ENCODE measurements at places on chromosomes 11 and 22.

GRCh38 chr11:46338988-46339666, 8.1 kb upstream of the DGKZ start:
- no peak for DNase-seq

- no peak for DNase-seq
Measured at GRCh38 chr11:104487046-104487806, 323.3 kb upstream of the PDGFD start.

GRCh38 chr11:26974069-26974783, 19.7 kb upstream of the FIBIN start:
- DNase-seq: no peak

DNA sequence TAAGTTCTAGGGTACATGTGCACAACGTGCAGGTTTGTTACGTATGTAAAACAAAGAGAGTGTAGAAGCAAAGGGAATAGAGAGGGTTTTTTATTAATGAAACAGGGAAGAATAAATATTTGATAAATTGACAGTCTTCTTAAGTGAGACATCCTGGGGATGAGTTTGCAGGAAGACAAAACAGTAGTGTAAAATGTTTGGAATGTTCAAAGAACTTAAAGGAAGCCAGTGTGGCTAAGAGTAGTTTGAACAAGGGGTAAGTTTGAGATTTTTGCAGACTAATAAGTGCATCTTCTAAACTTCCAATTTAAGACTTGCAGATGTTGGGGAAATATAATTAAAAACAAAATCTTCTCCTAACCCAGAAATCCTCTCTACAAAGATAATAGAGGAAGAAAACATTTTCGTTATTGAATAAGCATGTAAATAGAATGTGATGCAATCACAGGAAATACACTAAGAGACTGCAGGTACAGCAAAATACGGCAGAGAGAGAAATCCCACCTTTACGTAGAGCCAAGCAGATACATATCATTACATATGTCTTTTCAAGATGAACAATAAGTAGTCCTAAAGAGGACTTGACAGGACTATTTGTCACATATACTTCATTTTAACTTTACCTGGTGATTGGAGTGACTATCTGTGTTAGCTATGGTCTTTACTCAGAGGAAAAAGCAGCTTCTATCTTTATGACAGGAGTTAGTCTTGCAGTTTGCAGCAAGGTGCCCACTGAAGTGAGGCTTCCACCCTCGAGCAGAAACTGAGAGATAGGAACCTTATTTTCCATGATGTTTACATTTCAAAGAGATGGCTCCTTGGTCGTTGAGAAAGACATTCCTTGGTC, 402.1 kb downstream of the CNTN5 start:
- DNase-seq: no peak

- no peak for DNase-seq
Measured at GRCh38 chr11:46069595-46069994, 51.7 kb downstream of the PHF21A start.

GRCh38 chr11:9150926-9151325, 59.5 kb upstream of the SCUBE2 start:
- no peak for DNase-seq

DNA sequence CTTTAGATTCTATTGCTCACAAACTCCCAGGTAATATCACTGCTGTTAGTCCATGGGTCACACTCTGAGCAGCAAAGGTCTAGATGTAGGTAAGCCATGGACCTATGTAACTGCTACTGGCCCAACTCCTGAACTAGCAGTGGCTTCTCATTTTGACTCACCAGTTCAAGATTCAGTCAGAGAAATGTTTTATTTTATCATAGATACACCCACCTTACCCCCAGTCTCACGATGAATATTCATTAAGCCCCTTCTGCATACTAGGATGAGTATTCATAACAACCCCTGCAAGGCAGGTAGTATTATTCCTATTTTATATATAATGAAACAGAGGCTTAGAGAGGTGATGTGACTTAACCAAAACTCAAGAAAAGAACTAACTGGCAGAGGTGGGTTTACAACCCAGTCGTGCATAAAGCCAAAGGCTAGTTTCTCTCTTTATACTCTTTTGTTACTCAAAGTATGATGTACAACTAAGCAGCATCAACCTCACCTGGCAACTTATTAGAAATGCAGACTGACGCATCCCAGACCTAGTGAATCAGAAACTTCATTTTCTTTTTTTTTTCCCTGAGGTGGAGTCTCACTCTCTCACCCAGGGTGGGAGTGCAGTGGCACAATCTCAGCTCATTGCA, 957.6 kb upstream of the CCDC90B start:
- no peak for DNase-seq

GRCh38 chr22:28243539-28243938, 324.5 kb upstream of the PITPNB start:
- DNase-seq: no peak

GRCh38 chr11:8347978-8348377, 84.3 kb upstream of the LMO1 start:
- no peak for DNase-seq

- no peak for DNase-seq
Measured at GRCh38 chr22:36135306-36135980, 25.1 kb downstream of the APOL3 start.

GRCh38 chr11:35398881-35399280, 20.5 kb downstream of the SLC1A2 start:
- DNase-seq: no peak

DNA sequence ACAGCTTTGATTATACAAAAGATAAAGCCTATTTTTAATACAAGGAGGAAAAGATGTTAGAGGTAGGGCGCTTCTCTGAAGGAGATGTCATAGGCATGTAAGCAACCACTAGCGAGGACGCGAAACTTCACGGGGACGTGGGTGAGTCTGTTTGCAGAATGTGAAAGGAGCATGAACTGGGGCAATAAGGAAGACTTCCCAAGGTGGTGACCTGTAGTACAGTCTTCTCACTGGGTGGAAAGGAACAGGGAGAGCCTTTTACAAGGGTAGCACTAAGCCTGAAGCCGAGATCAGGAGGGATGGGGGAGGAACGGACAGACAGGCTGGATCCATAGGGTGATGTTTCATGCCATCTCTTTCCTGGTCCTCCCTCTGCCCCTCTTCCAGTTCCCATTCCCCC, 10.0 kb upstream of the MICAL2 start:
- no peak for DNase-seq

- DNase-seq: no peak
Measured at GRCh38 chr11:45267652-45268299, 18.4 kb downstream of the SYT13 start.

DNA sequence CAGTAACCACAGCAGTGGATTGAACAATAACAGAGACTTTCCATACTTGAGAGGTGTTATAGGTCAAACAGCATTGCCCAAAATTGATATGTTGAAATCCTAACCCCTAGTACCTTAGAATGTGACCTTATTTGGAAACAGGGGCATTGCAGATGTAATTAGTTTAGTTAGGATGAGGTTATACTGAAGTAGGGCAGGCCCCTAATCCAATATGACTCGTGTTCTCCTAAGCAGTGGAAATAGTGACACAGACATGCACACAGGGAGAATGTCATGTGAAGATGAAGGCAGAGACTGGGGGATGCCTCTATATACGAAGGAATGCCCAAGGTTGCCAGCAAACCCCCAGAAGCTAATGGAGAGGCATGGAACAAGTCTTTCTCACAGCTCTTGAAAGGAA, 270.5 kb downstream of the TENM4 start:
- no peak for DNase-seq

GRCh38 chr11:78189851-78190250, 1.1 kb downstream of the USP35 start:
- DNase-seq: no peak

GRCh38 chr22:48234011-48234410, 1471.6 kb downstream of the TBC1D22A start:
- DNase-seq: no peak

GRCh38 chr11:124402326-124402922, 3.6 kb upstream of the OR8B3 start:
- DNase-seq: peak; percentile 77

- DNase-seq: no peak
Measured at GRCh38 chr11:122077459-122077858, 38.6 kb downstream of the BLID start.

DNA sequence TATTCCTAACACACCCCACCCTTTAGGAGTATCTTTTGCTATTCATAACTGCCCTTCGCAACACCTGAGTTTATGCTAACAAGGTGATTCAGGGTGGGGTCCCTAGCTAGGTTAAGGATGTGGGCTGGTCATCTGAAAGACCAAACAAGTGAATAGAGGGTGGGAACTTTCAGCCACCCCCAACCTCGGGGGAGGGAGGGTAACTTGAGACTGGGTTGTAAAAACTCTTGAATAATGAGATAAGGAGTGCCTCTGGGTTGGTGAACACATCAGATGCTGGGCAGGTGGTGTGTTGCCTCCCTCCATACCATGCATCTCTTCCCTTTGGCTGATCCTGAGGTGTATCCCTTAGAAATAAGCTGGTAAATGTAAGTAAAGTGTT, 111.5 kb downstream of the SWAP70 start:
- no peak for DNase-seq

- DNase-seq: no peak
Measured at GRCh38 chr11:36030731-36031281, 86.9 kb downstream of the LDLRAD3 start.

DNA sequence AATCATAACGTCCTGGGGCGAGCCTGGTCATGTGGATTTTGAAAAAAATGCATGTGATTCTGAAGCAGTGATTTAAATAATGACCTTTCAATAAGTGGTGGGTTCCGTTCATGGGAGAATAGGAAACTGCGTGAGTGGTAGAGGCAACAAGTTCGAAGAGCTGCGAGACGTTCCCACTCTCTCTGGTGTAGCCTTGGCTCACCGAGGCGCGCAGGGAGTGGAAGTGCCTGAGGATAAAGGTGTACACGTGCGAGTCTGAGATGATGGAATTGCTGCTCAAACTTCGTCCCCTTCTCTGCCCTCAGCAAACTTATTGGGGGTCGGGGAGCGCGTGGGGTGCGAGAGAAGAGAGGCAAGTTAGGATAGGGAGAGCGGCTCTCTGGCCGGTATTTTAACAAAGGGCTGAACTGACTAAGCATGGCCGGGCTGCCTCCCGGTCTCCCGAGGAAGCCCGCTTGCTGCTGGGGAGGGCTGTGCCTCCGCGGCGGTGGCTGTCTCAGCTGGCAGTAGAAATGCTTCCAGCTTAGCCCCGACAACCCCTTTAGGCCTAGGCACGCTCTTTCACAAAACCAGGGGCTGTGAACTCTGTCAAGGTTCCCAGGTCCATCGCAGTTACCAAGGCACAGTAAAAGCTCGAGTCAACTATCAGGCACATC, 875 bp upstream of the STT3A start:
- peak; percentile 41 for DNase-seq

- no peak for DNase-seq
Measured at GRCh38 chr11:129976328-129976727, 26.3 kb downstream of the PRDM10 start.

DNA sequence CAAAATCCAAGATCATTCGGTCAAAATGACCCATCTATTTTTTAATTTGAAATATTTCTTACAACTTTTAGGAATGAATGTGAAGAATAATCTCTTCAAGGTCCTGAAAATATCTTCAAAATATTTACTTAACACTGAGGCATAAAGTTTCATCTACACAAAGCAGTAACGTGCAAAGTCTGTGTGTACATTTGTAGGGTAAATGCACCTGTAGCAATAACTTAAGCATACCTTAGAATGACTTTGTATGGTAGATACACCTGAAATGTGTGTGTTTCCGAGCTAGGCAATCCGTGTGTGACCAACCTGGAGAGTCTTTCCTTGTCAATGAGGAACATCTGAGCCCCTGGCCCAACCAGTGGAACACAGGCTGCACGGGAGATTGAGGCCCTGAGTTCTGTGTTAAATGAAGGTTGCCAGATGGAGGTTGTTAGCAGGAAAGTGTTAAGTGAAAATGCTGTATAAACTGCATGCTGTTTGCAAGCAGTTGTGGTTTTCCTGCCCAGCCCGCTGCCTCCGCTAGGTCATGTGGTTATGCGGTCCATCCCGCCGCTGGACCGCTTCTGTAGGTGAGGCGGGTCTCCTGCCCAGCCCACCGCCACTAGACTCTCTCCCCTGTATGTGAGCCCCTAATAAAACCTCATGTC, 7.6 kb upstream of the CTR9 start:
- DNase-seq: no peak

DNA sequence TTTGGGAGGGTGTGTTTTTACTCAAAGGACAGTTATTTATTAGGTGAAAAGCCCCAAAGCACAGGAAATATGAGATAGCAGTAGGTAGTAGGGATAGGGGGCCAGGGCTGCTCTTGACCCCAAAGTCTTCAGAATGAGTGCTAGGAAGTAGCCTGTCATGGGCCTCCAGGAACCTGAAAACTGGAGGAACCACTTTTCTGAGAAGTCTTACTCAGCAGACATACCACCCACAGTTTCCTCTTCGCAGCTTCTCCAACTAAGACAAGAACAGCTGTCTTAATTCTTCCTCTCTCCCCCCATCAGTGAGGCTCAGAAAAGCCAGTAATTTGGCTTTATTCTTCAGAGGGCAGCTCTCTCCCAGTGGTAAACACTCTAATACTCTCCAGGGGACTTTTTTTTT, 84.0 kb upstream of the CTSC start:
- DNase-seq: peak; percentile 47

DNA sequence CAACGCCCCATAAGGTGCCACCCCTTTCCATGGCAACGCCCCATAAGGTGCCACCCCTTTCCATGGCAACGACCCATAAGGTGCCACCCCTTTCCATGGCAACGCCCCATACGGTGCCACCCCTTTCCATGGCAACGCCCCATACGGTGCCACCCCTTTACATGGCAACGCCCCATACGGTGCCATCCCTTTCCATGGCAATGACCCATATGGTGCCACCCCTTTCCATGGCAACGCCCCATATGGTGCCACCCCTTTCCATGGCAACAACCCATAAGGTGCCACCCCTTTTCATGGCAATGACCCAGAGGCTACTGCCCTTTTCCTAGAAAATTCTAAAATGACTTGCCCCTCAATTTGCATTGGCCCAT, 72.1 kb downstream of the BRD1 start:
- DNase-seq: no peak

DNA sequence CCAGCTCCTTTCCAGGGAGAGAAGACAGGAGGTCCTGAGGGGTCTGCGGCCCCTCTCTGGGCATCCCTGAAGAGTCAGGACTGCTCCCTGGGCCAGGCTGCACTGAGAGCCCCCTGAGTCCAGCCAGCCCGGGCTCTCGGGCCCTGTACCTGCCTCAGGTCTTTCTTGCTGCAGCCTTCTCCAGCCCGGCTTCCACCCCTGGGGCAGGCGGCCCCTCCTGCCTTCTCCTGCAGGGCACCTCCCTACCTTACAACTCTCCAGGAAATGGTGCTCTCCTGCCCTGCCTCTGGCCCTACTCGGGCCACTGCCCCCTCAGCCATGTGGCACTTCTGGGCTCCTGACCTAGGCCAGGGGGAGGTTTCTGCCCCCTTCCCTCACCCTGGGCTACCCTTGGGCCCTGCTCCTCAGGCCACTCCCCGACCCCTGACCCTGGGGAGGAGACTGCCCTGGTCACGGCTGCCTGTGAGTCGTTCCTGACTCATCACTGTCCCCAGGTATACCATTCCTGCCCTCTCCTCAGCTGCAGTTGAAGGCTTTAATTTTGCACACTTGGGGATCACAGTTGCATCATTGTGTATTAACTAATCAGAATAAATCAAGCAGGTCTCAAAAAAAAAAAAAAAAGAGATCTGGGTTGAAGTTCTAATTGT, 251.1 kb downstream of the NXPE2 start:
- DNase-seq: no peak
